Globus pallidus (tissue), 1 donor: ENCODE measurements at places on chromosomes 3 and 15.
A peak's percentile ranks its signal among the peaks of the same experiment; 100 is the strongest.

- DNase-seq, result no peak
Observed at GRCh38 chr3:43259626-43260025, 26.7 kb upstream of the SNRK start.

DNA sequence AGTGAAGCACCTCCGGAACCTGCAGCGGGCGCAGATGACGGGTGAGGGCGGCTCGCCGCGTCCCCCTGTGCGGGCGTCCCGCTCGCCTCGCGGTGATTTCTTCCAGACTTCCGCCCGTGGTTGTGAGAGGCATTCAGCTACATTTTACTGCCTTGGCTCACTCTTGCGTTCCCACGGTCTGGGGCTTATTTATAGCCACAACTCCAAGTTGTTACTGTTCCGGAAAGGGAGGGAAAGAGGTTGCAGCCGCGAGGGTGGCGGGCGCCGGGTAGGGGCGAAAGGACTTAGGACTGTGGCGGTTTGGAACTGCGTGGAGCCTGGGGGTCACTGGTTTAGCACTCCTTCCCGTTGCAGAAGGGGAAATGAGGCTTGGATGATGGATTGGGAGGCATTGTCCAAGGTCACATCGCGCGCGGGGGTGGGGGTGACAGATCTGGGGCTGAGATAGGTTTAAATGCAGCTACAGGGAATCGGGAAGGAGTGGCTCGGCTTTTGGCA is 1.1 kb downstream of the HES1 start:
- no peak for DNase-seq

- peak; percentile 47 for DNase-seq
Observed at GRCh38 chr3:127307112-127307835, 19.4 kb upstream of the PRR20G start.

DNA sequence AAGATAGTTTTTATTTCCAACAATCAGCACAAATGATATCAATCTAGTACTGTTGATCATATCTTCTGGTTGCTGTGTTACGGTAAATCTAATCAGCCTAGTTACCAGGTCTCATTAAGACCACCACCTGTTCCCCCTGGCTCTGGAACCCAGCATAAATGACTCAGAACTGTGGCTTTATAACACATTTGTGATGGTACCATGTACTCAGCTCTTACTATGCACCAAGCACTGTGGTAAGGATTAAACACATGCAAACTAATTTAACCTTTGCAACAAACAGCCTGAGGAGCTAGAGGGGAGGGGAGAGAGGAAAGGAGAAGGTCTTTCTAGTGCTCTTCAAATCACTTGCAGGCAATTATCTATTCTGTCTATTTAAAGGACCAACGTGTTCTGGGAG is 173.9 kb upstream of the LMCD1 start:
- no peak for DNase-seq

DNA sequence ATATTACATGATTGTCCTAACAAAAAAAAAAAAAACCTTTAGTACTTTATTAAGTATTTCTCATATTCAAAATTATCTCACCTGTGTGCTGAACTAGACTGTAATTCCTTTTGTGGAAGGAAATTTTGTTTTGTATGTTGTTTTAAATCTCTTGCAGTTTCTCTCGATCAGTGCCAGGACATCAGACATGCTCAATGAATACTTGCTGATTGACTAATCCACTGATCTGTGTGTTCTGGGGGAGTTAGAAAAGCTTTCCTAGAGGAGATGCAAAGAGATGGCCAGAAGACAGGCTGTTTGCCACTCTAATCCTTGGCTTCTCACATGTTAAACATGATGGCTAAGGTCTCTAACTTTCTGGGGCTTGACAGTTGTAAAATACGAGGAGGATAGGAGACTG is 233.3 kb upstream of the NR2E3 start:
- DNase-seq, result no peak

GRCh38 chr15:48856942-48857341 is 21.0 kb upstream of the EID1 start:
- DNase-seq, result no peak

- no peak for DNase-seq
Observed at GRCh38 chr3:14156843-14157561, 21.4 kb downstream of the XPC start.

DNA sequence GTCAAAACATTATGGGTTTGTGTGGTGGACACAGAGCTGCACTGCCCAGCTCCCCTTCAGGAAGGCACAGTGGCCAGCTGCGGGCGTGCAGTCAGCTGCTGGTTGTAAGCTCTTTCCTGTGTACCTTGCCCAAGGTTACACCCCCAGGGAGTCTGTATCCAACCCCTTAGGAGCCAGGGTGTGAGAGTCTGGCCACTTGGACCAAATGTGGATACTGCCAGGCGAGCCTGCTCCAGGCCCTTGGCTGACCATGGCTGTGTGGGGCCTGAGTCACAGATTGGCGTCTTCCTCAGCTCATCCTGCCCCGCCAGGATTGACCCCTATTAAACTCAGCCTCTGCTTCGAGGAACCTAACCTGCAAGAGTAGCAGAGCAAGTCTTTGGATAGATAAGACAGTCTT is 56.9 kb downstream of the ABHD5 start:
- no peak for DNase-seq
